ENCODE measurements at places on chromosomes 5 and 9.

- DNase-seq = no peak
Measured at GRCh38 chr5:35228310-35228709, 2.0 kb downstream of the PRLR start.

DNA sequence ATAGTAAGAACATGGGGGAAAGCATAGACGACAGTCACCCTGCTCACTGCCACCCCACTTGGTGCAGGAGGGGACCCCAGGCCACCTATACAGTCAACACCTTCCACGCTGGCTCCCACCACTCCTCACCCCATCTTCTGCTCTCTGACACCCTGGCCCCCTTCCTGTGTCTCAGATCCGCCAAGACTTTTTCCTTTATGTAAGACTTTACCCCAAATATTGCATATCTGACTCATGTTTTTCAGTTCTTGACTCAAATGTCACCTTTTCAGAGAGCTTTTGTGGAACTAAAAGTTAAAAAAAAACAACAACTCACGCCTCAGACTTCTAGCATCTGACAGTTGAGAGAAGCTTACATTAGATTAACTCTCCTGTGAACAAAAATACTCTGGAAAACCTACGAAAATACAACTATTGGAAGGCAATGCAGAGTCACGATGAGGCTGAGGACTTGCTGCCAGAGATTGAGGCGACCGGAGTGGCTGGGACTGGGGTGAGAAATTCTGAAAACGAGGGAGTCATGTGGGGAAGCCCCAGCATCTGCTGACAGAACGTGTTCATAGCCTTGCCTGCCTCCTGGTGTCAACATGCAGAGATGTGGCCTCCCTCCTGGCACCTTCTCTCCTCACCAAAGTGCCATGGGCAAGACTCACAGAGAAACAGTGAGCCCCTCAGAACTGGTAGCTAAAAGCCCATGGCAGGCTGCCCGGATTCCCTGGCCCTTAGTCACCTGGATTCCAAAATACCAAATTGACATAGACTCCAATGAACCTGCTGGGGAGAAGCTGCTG, 22.4 kb upstream of the FCN2 start:
- peak; percentile 91 for DNase-seq

DNA sequence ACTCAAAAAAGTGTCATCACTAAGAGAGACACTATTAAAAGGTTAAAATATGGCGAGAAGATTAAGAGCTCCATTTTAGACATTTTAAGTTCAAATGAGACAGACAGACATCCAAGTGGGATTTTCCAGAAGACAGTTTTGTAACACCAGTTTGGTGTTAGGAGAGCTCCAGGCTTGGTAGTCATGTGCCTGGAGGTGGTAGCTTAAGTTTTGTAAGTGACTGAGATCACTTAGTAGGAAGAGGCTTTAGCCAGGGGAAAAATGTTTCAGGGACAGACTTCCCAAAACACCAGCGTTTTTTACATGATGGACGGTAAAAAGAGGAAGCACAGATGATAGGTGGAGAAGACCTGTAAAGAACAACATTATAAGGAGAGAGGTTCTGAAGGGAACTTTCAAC, 150.3 kb downstream of the GIN1 start:
- DNase-seq = no peak

DNA sequence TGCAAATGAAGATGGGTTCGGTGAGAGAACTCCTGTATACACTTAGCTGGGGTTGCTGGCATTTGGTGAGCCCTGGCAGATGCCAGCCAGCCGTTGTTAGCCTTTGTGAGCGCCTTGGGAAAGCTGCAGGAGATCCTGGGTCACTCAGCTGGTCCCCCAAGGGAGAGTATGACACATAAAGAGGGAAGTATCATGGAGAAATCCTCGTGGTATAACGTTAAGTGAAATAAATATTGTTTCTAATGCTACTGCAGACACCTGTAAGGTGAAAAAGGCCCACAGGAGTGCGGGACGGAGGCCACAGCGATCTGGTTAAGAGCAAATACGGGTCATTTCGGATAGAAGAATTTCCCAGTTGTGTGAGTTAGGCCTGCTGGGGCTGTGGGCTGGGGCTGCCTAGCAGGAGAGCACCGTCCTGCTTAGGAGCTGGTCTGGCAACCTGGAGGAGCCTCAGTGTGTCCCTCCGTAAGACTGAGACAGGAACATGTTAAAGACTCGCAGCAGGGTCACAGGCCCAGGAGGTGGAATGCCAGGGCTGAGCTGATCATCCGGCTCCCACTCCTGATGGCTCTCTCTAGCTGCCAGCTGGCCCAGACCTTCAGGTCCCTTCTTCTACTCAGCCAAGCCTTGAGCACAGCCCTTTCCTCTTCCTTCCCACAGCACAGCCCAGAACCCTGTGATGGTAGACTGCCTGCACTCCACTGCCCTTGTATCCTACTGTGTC, 4.9 kb downstream of the NKX2-5 start:
- no peak for DNase-seq

- DNase-seq = no peak
Measured at GRCh38 chr9:106693558-106693957, 169.4 kb upstream of the ZNF462 start.

- DNase-seq = peak; percentile 22
Measured at GRCh38 chr5:158026304-158027031, 167.5 kb upstream of the CLINT1 start.

- DNase-seq = no peak
Measured at GRCh38 chr5:84480873-84481637, 96.4 kb upstream of the EDIL3 start.

DNA sequence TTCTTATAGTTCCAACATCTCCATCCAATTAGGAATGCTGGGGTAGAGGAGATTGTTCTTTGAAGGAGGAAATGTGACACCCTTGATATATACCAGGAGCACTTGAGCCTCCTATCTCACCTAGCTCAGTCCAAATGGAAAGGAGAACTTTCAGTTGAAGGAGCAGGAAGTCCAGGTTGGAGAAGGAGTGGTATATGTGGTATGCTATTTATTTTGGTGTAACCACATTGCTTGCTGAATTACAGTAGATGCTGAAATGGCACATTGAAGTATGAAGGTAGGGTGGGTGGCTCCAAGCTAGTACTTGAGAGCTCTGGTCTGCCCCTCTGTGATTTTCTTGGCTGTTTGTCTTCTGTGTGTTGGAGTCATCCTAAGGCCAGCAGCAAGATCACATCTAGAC, 6.1 kb downstream of the CSNK1G3 start:
- DNase-seq = no peak
